ENCODE measurements at places on chromosomes 4 and X.

GRCh38 chr4:105994061-105994460 lies 98.8 kb downstream of the NPNT start:
- DNase-seq, result no peak

GRCh38 chrX:27815209-27815608 lies 7.4 kb downstream of the MAGEB10 start:
- no peak for DNase-seq

DNA sequence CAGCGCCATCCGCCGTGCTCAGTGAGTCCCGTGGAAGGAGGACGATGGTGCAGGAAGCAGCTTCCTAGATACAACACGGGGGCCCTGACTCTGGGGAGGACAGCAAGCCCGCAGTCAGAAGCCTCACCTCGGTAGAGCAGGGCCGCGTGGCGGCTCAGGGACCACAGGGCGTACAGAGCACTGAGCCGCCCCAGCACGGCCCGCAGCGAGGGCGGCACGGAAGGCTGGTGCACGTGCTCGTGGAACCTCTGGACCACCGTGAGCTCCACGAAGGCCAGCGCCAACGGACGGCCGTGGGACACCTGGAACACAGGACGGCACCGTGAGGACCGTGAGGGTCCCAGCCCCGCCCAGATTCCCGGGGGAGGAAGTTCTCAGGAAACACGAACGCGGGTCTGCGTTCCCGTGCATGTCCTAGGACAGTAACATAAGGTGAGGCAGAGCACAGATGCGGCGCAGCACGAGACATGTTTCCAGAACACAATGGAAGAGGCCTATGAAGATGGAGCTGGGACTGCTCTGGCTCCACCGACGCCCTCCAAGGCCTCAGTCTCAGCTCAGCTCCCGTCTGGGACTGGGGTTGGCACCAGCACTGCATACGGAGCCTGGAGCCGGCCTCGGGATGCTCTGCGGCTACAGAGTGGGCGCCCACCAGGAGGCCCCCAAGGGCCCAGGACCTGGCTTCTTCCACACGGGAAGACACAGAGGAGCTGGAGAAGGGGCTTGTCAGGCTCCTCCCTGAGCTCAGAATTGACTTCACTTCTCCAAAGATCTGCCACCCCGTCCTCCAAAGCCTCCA lies 65.5 kb downstream of the ACOX3 start:
- no peak for DNase-seq

GRCh38 chrX:130049821-130050220 lies 60.5 kb downstream of the ELF4 start:
- DNase-seq, result no peak

DNA sequence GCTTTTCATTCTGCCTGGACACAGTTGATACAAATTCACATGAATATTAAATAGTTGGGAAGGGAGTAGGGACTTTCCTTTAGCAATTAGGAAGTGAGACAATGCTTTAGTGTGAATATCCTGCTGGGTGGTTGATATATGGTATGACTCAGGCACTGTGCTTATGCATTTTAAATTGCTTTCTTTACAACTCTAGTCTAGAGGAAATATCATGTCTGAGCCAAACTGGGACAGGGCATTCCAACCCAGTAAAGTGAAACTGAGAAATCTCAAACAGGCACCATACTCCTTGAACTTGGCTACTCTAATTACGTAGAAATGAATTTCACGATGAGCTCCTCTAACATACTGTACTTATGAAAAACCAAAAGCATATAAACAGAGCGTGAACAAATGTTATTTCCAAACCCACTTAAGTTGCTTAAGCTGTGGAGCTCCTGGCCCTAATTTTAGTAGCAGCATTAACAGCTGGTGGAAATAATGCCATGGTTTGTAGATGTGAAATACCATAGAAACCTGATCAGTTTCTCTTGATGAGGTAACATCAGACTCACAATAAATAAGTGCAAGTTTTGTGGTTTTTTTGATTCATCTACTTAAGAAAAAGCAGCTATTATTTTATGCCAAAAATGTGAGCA lies 242.9 kb upstream of the GK2 start:
- no peak for DNase-seq

DNA sequence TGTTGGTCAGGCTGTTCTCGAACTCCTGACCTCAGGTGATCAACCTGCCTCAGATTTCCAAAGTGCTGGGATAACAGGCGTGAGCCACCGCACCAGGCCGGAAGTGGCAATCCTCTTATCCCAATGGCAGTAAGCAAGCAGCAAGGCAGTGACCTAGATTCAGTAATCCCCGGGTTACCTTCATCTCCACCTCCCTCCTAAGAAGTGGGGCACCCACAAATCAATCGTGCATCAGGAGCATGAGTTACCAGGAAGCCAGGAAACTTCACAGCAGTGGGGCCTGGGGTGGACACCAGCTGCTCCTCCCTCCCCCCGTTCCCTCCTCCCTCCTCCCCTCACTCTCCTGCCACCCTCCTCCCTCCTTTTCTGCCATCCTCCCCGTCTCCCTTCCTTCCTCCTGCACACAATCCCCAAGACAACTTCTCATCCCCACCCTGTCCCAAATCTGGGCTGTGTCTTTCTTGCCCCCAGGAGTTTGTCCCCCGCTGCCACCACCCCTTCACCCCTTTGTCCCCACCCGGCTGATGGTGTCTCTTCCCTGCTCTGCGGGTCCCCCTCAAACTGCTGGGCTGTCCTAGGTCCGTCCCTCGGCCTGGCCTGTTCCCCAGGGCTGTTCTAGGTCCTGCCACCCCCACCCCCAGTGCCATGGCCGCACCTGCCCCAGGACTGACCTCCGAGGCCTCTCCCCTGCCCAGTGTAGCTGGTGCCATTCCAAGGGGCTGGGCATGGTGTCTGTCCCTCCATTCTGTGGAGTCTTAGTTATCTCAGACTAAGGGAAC lies 2.2 kb downstream of the PDE6B start:
- DNase-seq, result no peak

GRCh38 chr4:47263721-47264120 lies 199.8 kb downstream of the COMMD8 start:
- no peak for DNase-seq

GRCh38 chr4:147731580-147732517 lies at the start of gene ARHGAP10:
TSS of gene ARHGAP10 (plus strand) at chr4:147732088. CDS start at chr4:147732302, 214 bp downstream.
- peak; percentile 32 for DNase-seq

DNA sequence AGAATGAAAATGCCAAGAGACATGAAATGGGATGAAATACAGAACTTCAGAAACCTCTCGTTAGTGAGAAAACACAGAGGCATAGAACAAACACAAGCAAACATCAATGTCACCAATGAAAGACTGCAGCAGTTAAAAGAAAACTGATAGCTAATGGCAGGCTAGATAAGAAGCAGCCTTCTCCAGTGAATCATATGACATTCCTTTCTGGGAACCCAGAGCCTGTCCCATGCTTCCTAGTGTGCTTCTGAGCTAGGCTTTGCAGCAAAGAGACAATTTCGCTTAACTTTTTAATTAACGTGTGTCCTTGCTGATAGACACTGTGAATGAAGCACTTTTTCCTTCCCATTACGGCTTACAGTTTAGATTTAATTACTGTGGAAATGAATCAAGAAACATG lies 444.6 kb downstream of the IL15 start:
- no peak for DNase-seq

GRCh38 chr4:107699466-107700206 lies 20.4 kb downstream of the PAPSS1 start:
- DNase-seq, result no peak

GRCh38 chrX:34053931-34054330 lies 78.2 kb downstream of the FAM47A start:
- DNase-seq, result no peak

DNA sequence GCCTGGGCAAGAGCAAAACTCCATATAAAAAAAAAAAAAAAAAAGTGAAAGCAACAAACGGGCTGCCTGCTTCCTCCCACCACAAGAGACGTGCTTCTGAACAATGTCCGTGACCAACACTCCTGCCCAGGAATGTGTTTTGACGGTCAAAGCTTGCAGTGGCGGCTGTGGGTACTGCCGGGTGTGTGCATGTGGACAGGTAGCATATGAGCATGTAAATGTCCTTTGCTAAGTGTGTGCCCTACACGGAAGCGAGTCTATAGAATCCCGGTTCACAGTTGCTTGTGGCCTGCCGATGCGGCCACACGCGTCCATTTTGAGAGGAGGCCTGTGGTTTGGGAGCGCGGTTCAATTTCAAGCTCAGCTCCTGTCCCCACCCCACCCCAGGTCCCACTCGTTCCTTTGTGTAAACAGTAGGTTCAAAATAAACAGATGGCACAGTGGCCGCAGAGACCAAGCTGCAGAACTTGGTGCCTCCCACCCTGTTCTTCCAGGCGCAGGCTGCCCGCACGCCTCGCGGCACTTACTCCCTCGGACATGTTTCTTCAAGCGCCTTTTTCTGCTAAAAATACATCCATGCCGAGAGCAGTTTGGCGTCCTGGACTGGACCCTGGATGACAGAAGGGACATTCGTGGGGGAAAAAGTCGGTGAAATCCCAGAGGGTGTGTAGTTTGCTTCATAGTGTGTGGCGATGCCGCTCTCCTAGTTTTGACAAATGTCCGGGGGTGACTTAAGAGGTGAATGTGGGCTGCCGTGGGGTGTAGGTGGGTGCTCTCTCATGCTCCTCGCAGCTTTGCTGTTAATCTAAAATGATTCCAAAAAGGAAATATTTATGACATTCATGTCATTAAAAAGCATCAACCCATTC lies 11.5 kb upstream of the NKX1-1 start:
- no peak for DNase-seq

- DNase-seq, result no peak
These were observed at the start of gene KDR for GRCh38 chr4:55125087-55125721. TSS of gene KDR (minus strand) at chr4:55125595. CDS start at chr4:55125293, 302 bp downstream.

- no peak for DNase-seq
These were observed 45.8 kb downstream of the ANXA10 start for GRCh38 chr4:168138143-168138542.

DNA sequence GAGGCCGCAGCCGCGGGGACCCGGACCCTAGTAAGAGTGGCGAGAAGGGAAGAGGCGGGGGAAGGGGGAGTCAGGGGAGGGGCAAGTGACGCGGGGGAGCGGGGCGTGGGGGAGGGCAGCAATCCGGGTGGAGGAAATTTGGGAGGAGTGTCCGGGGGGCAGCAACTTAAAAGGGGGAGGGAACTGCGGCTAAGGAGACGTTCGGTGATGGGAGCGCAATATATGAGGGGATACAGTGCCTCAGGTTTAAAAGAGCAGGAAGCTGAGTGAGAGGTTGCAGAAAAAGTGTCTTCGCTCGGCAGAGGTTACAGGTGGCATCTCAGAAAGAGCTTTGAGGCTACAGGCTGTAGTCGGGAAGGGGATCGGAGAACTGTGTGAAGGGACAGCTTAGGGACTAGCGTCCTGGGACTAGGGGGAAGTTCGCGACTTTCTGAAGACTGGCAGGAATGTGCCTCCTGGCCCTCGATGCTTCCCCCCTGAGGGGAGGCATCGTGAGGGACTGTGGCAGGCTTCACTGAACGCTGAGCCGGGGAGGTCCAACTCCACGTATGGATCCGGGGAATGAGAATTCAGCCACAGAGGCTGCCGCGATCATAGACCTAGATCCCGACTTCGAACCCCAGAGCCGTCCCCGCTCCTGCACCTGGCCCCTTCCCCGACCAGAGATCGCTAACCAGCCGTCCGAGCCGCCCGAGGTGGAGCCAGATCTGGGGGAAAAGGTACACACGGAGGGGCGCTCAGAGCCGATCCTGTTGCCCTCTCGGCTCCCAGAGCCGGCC lies 519 bp downstream of the FOXO4 start:
- DNase-seq, result peak; percentile 58

GRCh38 chr4:128161138-128161537 lies 100.0 kb downstream of the LARP1B start:
- DNase-seq, result no peak

DNA sequence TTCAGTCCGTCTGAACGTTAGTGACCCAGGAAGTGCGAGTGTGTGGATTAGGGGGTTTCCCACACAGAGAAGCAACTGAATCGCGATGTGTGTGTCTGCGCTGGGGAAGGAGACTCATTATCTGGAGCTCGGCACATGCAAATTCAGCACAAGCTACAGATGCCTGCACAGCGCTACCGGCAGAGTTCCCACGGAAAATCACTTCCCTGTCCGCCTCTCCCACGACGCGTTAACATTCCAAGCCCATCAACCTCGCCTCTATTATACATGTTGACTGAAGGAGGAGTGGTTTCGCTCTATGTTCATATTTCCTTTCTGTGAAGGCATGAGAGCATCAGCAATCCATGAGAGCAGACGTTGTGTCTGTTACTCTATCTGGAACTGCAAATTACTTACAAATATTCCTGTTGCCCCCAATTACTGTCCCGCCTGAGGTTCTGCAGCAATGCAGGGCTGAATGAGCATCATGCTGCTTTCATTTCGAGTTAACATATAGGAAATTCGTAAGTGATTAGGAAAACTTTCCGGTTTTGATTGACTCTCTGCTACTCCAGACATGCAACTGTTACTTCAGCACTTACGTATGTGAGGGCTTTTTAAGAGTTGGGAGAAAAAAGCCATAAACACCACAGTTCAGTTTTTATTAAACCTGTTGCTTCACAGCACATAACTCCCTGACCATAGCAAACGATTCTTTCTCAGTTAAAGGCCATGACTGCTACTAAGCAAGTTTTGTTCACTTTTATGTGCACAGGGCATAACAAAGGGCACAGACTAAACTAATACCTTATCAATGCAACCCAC lies 15.0 kb upstream of the MTNR1A start:
- DNase-seq, result no peak

- DNase-seq, result no peak
These were observed 171.2 kb downstream of the AMELX start for GRCh38 chrX:11464380-11464779.

GRCh38 chr4:48410812-48411211 lies 69.5 kb downstream of the SLAIN2 start:
- no peak for DNase-seq

DNA sequence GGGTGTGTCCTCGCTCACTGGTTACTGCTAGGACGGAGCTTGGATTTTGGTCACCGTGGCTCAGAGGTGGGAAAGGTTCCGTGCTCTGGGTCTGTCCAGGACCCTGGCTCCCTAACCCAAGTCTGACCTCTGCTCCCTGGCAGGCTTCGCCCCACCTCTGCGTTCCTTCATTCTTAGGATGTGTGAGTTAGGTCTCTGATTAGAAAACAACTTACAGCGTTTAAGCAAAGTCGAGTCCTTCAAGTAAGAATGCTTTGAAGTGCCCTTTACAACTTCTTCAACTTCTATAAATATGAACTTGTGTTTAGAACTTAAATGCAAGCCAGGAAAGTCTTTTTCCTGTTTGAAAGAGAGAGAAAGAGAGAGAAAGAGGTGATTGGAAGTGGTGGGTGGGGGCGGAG lies 891 bp downstream of the TLR2 start:
- DNase-seq, result no peak

- DNase-seq, result no peak
These were observed 69.7 kb downstream of the CXXC4 start for GRCh38 chr4:104424989-104425388.

GRCh38 chr4:84790769-84791565 lies 175.5 kb downstream of the WDFY3 start:
- no peak for DNase-seq
